ENCODE measurements at places on chromosomes 1 and 21.

DNA sequence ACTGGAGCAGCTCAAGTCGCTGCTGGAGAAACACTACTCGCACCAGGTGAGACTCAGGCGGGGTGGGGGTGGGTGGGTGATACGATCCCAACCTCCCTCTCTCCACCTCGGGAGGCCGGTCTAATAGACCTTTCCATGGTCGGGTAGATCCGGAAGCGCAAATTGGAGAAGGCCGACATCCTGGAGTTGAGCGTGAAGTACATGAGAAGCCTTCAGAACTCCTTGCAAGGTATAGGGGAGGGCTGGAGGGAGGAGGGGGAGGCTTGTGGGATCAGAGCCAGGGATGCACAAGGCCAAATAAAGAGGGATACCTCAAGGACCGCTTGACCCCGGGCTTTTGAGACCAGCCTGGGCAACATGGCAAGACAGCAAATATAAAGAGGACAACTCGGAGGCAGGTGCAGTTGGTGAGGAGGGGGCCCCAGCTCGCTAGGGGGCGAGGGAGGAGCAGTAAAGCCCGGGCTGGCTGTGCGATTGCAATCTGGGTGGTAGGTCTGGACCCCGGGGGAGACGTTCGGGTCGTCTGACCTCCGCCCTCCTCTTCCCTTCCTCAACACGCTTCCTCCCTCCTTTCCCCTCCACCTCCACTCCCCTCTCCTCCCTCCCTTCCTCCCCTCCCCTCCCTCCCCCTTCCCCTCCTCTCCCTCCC, 546 bp downstream of the HES3 start:
- DNase-seq, result no peak

GRCh38 chr1:207891148-207891547, 19.8 kb downstream of the CD34 start:
- DNase-seq, result no peak

DNA sequence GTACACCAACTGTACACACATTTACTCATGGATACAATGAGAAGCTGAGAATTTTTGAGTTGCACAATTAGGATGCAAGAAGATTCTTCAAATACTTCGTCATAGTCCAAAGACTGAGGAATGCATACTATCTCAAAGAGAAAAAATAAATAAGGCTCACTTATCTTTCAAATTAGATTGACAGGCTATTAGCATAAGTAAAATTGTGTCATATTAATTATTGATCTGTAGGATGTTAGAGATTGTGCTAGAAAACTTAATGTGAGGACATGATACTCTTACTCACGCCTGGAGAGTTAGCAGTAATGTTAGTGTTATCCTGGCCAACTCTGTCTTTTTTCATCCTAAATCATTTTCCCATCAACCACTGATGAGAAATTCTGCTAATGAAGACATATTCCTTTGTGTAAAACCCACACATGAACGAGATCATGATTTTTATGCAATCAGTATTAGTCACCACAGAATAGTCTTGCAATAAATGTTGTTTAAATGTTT, 659.0 kb downstream of the LTN1 start:
- DNase-seq, result no peak

DNA sequence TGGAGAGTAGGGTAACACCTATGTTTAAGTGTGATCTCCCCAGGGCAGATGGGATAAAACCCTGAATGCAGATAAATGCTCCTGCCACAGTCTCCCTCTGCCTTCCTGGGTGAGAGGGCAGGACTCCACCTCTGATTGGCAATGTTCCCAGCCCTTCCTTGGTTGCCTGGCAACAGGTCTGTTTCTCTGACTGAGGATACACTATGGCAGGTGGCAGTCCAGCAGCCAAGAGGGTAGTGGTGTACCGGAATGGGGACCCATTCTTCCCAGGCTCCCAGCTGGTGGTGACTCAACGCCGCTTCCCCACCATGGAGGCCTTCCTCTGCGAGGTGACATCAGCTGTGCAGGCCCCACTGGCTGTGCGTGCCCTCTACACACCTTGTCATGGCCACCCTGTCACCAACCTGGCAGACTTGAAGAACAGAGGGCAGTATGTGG, at the start of gene DCDC2B:
Gene DCDC2B (plus strand): TSS at position 199 of the 438 bp plus-strand sequence. CDS start 5 bp downstream, at position 204.
- DNase-seq, result peak; percentile 65

- no peak for DNase-seq
Observed at GRCh38 chr1:156347331-156347730, 9.0 kb downstream of the TSACC start.

DNA sequence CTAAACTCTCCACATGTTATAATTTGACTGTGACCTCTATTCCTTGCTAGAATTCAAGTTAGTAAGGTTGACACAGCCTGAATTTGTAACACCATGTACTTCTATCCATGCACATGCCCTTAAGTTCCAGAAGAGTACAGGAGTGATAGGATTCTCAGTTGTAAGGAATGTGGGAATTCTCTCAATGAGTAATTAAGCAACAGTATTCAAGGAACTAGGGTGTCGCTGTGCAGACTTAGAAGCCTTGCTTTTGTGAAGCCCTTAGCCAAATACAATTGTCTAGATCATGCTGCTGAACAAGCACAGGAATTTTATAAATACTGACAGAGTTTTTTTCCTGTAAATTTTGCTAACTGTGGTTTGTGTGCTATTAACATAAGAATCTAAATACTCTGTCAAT, 276.3 kb upstream of the PTBP2 start:
- DNase-seq, result no peak

GRCh38 chr1:210251680-210252490, 19.3 kb downstream of the SERTAD4 start:
- no peak for DNase-seq
